ENCODE measurements at places on chromosomes 13 and 19.
A peak's percentile ranks its signal among the peaks of the same experiment; 100 is the strongest.

- no peak for DNase-seq
Measured at GRCh38 chr13:25024175-25024574, 71.8 kb upstream of the PABPC3 start.

DNA sequence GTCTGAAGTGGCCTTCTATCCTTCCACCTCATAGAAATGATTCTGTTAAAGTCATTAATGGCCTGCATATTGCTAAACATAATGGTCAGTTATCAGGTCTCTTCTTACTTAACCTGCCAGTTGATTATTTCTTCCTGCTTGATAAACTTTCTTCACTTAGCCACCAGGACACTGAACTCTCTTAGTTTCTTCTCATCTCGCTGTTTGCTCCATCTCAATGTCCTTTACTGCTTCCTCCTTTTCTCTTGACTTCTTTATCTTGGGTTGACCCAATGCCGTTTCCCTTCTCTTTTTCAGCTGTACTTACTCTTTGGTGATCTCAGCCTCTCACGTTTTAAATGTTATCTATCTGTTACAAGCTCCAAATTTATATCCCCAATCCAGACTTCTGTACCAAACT lies 17.1 kb upstream of the CLC start:
- DNase-seq: no peak

DNA sequence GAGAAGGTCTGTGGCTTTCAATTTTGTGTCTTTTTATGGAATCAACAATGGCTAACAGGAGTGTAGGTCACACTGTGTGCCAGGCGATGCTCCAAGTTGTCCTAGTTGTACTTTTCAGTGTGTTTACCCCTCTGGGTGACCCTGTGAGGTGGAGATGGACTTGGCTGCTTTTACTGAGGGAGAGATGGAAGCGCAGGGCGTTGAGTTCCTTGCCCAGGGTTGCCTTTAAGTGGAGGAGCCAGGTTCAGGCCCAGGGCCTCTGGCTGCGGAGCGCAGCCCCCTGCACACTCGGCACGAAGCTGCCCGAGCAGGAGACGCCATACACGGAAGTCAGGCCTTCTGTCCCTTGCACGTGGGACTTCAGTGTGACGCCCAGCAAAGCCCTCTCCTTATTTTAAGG lies 112.8 kb downstream of the RAB20 start:
- no peak for DNase-seq

- no peak for DNase-seq
Measured at GRCh38 chr19:5247957-5248705, 92.5 kb downstream of the PTPRS start.

DNA sequence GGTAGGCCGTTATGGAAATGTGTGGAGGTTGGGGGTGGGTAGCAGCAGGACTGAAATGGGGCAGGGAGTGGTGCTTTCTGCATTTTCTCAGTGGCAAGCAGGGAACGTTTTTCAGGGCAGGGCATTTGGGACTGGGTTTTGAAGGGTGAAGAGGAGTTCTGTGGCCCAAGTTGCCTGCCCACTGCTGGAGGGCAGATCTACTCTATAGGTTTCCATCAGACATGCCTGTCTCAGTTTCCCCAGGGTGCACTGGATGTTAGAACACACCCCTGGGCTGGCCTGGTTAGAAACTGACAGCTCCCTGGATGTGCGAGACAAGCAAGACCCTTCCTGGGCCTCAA lies 870 bp upstream of the GRIN3B start:
- DNase-seq: no peak

DNA sequence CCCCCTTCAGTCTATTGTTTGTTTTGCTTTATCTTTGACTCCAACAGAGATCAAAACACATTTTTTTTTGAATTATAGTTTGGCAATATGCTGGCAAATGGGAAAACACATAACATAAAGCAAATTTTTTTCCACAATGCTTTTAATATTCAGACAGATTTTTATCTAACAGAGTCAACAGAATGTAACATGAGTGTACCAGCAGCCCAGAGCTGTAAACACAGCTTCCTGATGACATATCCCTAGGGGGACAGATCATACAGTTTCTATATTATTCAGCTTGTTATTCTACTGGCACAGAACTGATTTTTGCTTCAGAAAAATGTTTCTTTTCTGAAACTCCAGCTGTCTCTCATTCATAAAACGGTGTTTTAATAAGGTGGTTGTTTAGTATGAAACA lies 168.8 kb downstream of the OLFM4 start:
- no peak for DNase-seq

DNA sequence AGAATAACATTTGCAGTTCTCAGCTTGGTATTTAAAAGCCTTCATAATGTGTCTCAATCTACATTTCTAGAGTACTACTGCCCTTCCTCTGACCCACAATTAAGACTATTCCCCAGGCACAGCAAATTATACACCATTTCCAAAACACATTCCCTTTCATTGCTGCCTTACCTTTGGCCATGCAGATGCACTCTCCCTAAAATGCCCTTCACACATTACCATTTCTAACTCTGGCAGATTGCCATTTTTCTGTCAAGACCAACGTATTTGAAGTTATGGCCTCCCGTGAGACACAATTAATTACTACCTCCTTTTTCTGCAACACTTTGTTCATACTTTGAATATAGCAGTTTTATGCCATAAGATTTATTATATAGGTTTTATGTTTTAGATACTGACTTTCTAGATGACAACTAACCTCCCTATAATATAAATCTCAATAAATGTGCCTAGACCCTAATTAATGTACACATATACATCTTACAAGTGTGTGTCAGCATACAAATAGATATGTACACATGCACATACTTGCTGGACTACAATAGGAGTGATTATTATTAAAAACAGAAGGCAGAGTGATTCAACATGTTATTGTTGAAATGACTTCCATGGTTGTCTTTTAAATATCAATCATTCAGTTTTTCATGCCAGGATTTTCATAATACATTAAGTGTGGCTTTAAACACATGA lies 2902.5 kb downstream of the PCDH9 start:
- no peak for DNase-seq

GRCh38 chr19:5360003-5360780 lies 19.6 kb upstream of the PTPRS start:
- DNase-seq: no peak

GRCh38 chr13:37442996-37443395 lies 155.6 kb downstream of the POSTN start:
- DNase-seq: no peak

DNA sequence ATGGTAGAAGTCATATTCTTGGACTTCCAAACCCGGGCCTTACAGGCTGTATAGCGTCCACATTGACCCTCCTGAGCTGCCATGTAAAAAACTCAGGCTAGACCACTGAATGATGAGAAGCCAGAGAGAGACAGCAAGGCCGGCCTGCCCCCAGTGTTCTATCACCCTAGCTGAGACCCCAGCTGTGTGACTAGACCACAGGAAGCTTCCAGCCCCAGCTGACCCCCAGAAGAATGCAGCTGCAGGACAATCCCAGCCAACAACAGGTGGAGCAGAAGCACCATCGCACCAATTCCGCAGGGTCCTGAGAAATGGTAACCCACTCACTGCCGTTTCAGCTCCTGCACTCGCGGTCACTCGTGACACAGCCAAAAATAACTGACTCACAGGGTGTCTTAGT lies 2.9 kb upstream of the ATP11A start:
- no peak for DNase-seq

GRCh38 chr19:42290523-42291434 lies 11.2 kb upstream of the PRR19 start:
- DNase-seq: peak; percentile 66

DNA sequence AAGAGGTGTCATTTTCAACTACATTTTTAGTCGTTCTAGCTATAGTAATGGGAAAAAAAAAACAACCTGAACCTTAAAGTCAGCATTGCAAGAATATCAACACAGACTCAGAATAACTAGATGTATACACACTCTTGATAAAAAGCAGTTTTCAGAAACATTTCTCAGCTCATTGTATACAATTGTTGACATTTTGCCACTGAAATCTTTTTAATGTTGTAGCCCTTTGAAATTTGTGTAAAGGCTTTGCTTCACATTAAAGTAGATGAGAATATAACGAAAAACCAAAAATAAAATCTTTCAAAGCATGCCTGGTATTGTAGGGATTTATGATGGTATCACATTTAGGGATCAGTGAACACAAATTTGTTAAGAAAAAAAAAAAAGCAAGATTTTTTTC lies 87.2 kb upstream of the SLC10A2 start:
- DNase-seq: no peak

GRCh38 chr13:50476577-50477285 lies 366.8 kb downstream of the DLEU7 start:
- no peak for DNase-seq

DNA sequence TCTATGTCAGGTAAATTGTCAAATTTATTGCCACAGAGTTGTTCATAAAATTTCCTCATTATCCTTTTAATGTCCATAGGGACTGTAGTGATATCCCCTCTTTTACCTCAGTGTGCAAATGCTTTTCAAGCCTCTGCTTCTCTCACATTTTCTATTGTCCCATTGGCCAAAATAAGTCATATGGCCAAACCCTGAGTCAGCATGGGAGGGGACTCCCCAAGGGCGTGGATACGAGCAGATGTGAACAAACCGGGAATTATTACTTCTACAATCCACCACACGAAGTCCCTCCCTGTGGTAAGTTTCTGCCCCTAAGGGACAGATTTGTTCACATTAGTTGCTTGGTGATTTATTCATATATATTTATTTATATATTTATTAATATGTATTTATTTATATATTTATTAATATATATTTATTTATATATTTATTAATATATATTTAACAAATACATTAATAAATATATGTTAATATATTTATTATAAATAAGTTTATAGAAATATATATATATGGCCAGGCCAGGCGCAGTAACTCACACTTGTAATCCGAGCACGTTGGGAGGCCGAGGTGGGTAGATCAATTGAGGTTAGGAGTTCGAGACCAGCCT lies 20.1 kb upstream of the CAMSAP3 start:
- no peak for DNase-seq

DNA sequence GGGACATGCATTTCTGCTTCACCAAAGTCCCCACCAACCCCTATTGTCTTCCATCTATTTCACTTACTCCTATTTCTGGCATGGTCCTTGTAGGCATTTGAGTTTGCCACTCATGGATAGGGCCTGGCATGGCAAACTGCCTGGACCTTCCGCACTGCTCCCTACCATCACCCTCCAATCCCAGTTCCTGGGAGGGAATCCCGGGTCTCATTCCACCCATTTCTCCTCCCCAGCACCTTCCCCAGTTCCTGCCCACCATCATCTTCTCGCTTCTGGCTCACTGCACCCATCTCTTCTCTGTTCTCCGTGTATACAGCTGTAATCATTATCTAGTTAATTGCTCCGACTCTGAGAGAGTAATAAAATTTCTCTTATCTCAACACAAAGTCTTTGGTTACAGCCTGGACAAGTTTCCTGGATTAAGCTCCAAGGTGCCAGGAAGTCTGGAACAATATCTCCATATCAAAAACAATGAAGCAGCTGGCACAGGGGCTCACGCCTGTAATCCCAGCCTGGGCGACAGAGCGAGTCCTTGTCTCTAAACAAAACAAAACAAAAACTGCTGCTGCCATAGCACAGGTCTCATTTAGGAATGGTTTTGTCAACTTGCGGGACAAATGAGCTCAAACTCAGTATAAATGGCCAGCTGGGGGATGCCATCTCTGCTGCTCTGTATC lies 17.0 kb upstream of the COX7A1 start:
- DNase-seq: no peak
